ENCODE measurements at places on chromosomes 3 and 15. TPM values are rescaled to one million over a fixed set of nuclear protein-coding genes. Genes with fewer than 3 reads are reported as not detected.
A peak's percentile ranks its signal among the peaks of the same experiment; 100 is the strongest.

GRCh38 chr3:135755330-135756105, 210.0 kb upstream of the PPP2R3A start:
- no peak for DNase-seq

- no peak for DNase-seq
Observed at GRCh38 chr3:24401090-24401810, 93.4 kb downstream of the THRB start.

GRCh38 chr15:38260077-38260476, 7.4 kb downstream of the SPRED1 start:
- DNase-seq: no peak

ZXDC gene
- 34.9 TPM for total RNA-seq

CELF6 gene
- total RNA-seq: 1.7 TPM

RCN2 gene
- total RNA-seq: 29.6 TPM

DNA sequence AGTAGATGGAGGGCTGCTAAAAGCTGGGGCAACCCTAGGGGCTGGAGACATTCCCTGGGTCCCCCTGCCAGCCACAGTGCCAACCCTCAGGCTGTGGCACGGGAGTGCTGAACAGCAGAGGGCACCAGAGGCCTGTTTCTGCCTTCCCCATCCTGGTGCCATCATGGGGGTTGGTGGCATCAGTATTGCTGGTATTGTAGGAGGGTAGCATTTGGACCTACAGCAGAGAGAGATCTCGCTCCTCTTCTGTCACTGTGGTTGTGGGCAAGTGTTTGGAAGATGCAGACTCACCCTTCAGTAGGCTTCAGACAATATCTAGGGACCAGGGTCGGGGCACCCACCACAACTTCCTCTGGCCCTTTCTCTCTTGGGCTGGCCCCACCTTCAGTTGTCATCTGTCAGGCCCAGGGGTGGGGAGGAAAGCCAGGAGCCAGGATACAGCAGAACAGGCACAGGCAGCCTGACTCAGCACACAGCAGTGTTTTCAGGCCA, 123.5 kb downstream of the RPLP1 start:
- peak; percentile 71 for DNase-seq

Data from activated naive CD8-positive, alpha-beta T cell treated with anti-CD3 and anti-CD28 coated beads, Interleukin-2, amount 10 ng/mL, durations not matched to agents 7 days and 5 days (primary cell).